Left cardiac atrium (tissue), 4 donors: ENCODE measurements at places on chromosomes 4 and X. TPM values are rescaled to one million over a fixed set of nuclear protein-coding genes. Genes with fewer than 3 reads are reported as not detected.

DNA sequence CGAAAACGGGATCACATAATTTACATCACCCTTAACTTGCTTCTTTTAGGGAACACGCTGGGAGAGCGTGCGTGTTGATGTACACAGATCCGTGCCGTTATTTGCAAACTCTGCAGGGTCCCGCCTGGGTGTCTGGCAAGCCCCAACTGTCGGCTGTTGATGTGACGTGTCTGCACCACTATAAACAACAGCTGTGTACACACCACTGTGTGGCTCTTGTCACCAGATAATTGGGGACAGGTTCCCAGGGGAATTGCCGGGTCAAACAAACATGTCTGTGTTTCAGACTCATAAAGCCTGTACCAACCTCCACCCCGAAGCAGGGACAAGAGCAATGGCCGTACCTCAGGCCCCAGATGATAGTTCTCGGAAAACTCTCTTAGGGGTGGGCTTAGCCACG lies 105.0 kb upstream of the AFAP1 start:
- DNase-seq: no peak

GRCh38 chr4:27429364-27429871 lies 568.8 kb downstream of the STIM2 start:
- DNase-seq: no peak

DNA sequence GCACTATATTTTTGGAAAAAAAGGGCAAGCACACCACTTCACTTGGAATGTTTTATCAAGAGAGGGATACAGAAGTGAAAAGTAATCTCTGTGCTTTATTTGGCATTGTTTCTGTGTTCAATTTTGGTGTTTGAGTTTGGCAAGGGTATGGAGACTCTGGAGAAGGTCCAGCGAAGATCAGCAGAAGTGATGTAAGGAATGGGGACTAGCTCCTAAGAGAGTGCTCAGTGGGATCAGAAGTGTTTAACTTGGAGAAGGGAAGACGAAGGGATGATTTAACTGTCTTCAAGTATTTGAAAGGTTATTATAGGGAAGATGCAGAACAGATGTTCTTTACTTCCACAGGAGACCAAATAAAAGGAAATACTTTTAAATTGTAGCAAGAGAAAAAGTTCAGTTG lies 74.3 kb downstream of the CFAP299 start:
- no peak for DNase-seq

GRCh38 chr4:47913861-47914219 lies 543 bp downstream of the NFXL1 start:
- peak; percentile 47 for DNase-seq

- no peak for DNase-seq
Observed at GRCh38 chr4:79197275-79198009, 128.4 kb downstream of the NAA11 start.

- peak; percentile 38 for DNase-seq
Observed at GRCh38 chr4:139814323-139815015, 148.8 kb downstream of the MGST2 start.

DNA sequence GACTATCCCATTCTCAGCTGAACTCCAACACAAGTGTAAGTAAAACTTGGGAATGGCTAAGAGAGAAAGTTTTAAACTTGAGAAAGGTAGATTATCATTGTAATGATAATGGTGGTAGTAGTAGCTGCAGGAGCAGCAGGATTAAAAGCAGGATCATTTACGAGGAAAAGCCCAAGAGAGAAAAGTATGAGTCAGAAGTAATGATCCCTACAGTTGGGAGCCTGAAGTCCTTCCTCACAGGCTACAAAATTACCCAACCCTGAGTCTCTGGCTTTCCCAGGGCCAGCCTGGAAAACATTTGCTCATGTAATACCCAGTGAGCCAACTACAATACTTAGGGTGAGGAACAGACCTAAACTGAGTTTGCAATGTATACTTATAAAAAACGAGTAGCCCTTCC lies 4.4 kb upstream of the PRDM8 start:
- no peak for DNase-seq

GRCh38 chrX:133609166-133609565 lies 193.9 kb upstream of the GPC4 start:
- no peak for DNase-seq

GRCh38 chr4:82519072-82519471 lies 42.7 kb downstream of the TMEM150C start:
- DNase-seq: no peak

DNA sequence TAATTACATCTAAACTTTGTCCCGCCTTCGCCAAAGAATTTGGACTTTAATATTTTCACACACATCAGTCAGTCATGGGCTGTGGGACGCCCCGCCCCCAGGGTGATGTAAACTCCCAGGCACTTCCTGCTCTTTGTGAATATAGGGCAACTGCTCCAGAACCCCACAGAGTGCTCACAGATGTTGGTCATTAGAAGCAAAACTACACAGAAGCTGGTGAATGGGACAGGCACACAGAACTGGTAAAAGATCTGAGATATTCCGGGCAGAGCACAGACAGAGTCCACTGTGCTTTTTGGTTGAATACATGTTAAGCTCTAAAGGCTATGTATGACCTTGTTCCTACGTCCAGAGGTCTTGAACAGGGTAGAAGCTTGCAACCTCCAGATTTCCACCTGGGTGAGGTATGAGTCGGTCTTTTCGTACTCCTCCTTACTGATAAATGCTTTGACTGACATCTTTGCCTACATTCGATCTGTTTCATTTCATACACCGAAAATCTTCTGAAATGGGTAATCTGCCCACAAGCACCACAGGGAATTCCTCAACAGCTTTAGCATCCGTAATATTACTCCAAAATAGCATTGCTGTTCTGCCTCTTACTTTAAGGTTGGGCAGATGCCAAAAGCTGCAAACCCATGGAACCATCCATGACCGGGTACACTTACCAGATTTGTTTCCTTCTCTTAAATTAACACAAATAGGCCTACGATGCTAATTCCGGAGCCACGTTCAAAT lies 144.6 kb downstream of the AMELX start:
- peak; percentile 40 for DNase-seq

DNA sequence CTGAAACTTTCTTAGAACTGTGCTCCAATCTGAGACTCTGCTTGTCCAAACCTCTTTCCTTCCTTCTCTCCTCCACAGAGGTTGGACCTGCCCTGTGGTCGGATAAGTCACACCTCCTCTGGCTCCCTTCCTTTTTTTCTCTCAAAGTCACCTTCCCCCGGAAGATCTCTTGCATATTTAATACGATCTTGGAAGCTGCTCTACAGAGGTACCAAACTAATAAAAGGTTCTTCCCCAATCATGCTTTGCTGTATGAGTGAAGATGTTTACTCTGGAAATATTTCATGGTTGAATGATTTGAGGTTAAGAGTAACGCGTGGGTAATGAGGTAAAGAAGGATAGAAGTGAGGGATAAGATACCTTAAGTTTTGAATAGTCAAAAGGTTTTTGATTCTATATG lies 166.0 kb downstream of the ATG4A start:
- DNase-seq: no peak

DNA sequence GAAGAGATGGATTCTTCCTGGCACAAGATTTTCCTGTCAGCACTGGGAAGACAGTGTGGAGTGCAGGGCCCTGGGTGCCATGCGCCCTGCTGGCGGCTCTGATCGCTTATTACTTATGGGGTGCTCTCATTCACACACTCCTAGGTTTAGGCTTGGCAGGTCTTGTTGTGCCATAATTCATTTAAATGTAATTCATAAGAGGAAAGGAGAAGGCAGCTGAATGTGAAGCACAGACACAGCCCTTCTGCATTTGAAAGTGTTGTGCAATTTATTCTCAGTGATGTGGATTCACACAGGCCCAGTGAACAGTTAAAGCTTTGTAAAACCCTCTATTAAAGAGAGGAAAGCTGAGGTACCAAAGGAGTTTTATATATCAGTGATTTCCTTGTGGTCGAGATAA lies 249.7 kb downstream of the C4orf33 start:
- no peak for DNase-seq

The FAAH2 gene
- total RNA-seq: 0.41 TPM

The ASB9 gene
- 1.3 TPM for total RNA-seq

The MAGEA11 gene
- not detected for total RNA-seq

The SMAD1 gene
- total RNA-seq: 9.8 TPM

The P2RY8 gene
- 1.8 TPM for total RNA-seq

The TCEAL7 gene
- 6.4 TPM for total RNA-seq

The GPR143 gene
- not detected for total RNA-seq
